H7 (cell line): ENCODE measurements at places on chromosomes 3 and 15.

- DNase-seq = no peak
These were observed 9.9 kb upstream of the ARHGEF3 start for GRCh38 chr3:56811546-56812202.

DNA sequence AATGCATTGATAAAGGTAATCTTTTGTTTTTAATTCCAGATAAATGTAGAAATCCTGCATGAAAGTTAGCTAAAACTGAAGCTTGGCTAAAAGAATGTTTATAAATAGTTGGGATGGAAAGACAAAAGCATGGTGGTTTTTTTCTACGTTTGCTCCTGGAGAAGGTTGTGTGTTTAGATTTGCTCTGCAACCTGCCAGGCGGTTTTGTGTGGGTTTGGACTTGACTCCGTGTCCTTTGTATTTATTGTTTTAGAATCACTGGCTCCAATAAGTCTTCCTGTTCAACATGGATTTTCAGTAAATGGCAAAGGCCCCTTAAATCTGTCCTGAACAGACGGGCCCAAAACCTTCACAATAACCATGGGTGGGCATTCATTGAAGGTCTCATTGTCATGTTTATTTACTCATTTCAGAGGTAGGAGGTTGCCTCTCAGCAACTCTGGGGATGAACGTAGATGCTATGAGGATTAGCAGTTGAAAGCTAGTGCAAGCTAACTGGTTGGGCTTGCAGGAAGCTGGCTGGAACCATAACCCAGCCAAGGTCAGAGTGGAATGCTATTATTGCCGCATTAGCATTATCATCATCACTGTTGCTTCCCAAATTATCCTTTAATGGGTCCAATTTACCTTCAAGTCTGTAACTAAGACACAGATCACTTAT lies 60.6 kb upstream of the ADAMTS9 start:
- peak; percentile 60 for DNase-seq

- DNase-seq = no peak
These were observed 74.7 kb upstream of the ROBO2 start for GRCh38 chr3:76965122-76965725.

DNA sequence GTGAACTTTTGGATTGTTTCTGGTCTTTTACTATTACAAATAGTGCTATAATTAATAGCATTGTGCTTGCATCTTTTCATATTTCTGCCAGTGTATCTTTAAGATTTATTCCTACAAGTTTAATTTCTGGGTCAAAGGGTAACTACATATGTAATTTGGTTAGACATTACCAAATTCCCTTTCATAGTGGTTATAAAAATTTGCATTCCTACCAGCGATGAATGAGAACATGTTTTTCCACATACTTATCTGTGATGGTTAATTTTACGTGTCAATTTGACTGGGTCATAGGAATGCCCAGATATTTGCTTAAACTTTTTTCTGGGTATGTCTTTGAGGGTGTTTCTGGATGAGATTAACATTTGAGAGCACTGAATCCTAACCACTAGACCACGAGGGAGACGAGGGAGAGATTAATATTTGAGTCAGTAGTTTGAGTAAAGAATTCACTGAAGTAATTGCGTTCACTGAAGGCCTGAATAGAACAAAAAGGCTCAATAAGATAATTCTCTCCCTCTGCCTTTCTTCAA lies 132.3 kb upstream of the NEO1 start:
- no peak for DNase-seq

DNA sequence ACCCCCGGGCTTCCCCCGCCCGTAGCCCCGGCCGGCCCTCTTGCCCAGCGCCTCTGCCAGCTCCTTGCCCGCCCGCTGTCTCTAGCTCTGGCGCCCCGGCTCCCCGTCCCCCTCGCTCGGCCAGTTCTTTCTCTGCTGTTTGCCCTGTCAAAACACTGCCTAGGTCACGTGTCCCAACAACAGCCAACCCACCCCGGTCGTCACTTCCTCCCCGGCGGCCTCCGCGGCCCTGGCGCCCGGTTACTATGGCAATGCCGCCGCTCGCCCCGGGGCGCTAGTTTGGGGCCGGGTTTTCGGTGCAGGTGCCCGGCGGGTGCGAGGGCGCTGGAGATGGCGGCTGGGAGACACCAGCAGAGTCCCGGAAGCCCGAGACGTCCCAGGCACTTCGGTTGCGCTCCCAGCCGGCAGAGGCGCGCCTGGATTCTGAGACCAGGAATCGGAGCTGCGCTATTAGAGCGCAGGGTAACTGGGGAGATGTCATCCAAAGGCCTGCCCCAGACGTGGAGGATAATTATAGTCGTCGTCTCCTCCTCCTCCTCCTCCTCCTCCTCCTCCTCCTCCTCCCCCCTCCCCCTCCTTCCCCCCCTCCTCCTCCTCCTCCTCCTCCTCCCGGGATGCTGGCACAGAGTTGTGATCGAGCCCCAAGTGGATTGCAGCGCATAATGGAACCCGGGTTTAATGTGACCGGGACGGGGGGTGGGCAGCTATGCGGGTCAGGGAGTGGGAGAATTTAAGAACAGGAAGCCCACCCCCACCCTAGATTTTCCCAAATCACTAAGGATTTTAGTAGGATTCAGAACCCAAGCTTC lies at the start of gene ATOSA:
Gene ATOSA, minus strand, starts transcription at position 157 of the 809 bp plus-strand sequence. CDS start 1,367 bp downstream, outside the sequence.
- DNase-seq = peak; percentile 94

DNA sequence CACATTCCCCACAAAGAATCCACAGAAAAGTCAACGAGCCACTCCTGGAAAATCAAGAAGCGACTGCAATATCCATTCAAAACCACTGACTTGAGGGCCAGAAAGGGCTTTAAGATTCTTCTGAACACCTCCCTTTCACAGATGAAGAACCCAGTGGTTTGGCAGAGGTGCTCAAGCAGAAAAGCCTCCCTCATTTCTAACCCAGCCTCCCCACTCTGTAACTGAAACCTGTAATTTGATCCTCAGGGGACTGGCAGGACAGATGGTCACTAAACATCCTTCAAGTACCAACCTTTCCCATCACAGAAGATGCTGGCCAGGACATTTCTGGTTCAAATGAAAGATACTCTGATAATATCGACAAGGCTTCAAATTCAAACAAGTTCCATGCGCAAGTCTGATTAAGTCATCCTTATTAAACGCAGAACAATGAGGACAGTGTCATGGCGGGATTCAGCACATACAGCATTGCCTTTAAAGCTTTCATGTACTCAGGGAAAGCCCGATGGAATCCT lies 5.5 kb downstream of the SEMA5B start:
- peak; percentile 51 for DNase-seq

DNA sequence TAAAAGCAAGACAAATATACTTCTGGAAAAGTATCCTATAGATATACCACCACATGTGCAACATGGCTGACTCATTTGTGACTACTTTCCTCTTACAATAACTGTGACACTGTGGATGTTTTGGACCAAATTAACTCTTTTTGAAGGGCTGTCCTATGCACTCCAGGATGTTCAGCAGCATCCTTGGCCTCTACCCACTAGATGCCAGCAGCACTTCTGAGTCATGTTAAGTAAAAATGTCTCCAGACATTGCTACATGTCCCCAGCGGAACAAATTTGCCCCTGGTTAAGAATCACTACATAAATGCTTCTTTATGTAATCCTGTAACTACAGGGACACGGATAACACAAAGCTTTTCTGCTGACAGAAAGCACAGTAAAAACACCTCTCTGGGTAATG lies 32.0 kb downstream of the RUVBL1 start:
- no peak for DNase-seq

GRCh38 chr3:189890496-189890895 lies 230.2 kb downstream of the P3H2 start:
- no peak for DNase-seq

DNA sequence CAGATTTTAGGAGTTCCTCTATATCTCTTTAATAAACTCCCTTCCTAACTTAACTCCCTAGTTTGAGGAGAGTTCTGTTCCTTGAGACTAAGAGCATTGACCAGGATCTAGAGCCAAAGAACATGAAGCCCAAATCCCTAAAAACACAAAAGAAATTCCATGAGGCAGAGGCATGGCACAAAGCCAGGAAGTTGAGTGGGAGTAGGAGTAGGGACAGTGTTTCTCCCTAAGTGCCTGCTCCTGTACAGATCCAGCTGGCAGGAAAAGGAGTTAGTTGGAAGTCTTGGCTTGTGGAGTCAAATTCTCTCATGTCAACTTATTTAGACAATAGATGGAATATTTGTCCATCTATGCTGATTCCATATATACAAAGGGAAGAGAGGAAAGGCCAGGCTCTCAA lies 11.4 kb downstream of the ACTC1 start:
- DNase-seq = no peak

DNA sequence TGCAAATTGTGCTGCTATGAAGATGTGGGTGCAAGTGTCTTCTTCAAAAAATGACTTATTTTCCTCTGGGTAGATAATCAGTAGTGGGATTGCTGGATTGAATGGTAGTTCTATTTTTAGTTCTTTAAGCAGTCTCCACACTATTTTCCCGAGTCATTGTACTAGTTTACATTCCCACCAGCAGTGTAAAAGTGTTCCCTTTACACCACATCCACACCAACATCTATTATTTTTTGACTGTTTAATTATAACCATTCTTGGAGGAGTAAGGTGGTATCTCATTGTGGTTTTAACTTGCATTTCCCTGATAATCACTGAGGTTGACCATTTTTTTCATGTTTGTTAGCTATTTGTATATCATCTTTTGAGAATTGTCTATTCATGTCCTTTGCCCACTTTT lies 19.7 kb upstream of the PSMD6 start:
- DNase-seq = no peak

DNA sequence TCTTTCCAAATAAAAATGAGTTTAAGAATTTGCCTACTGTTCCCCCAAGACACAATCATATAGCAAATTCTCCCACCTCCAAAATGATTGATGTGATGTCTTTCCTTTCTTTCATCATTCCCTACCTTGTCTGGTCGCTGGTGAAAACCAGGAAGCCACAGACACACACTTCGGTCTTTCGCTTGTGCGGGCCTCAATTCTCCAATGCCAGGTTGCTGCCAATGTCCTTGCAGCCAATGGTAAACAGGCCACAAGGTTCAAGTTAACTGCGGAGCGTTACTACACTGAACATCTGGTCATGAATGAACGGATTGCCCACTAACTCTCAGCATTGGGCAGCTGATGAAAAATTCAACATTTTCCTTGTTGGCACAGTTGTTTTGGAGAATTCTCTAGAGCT lies 192.2 kb downstream of the FOXP1 start:
- no peak for DNase-seq

GRCh38 chr15:84833447-84834228 lies 16.5 kb downstream of the ALPK3 start:
- no peak for DNase-seq

GRCh38 chr3:195794708-195795107 lies 17.0 kb downstream of the MUC4 start:
- peak; percentile 38 for DNase-seq

DNA sequence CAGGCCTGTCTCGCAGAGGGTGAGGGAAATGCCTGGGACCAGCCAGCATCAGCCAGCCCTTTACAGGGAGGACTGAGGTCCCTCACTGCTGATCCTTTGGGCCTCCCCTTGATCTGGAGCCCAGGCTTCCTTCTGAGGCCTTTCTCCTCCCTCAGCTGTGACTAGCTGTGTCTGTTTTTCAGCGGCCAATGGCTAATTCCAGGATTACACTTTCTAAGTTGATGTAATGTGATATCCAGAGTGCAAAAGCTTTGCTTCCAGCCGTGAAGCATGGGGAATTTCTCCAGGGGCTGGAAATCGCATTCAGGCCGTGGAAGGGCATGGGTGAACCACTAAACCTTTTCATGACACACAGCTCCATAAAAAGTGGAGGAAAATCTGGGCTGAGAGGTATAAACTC lies 157.6 kb downstream of the SHQ1 start:
- peak; percentile 44 for DNase-seq

DNA sequence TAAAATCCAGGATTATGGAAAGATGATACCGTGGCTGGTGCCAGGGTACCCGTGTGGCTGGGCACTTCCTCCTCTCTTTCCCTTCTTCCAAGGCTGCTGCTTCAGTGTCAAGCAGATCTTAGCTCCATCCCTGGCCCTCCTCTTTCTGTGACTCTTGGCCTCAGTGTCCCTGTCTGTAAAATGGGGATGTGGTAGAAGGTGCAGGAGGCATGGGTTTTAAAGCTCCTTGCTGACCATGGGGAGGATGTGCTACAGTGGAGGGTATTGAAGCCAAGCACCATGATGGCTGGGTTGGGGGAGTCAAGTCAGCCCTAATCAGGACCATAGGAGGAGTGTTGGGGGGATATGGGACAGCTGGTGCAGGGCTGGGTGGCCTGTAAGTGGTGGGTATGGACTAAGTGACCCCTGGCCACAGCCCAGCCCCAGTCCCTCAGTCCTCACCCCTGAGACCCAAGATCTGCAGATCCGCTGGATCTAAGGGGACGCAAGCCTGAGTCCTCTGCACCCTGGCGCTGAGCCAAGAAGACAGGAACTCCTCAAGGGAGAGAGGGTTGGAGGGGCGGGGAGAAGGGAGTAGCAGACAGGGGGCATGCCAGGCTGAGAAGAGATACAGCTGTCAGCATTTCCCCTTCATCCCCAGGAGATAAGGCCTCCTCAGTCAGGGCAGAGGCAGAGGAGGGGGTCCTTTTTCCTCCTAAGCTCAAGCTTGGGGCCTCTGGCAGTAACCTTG lies 12.0 kb downstream of the PTH1R start:
- DNase-seq = no peak

GRCh38 chr15:67920524-67921240 lies 80.8 kb upstream of the RNU6-1 start:
- DNase-seq = no peak

DNA sequence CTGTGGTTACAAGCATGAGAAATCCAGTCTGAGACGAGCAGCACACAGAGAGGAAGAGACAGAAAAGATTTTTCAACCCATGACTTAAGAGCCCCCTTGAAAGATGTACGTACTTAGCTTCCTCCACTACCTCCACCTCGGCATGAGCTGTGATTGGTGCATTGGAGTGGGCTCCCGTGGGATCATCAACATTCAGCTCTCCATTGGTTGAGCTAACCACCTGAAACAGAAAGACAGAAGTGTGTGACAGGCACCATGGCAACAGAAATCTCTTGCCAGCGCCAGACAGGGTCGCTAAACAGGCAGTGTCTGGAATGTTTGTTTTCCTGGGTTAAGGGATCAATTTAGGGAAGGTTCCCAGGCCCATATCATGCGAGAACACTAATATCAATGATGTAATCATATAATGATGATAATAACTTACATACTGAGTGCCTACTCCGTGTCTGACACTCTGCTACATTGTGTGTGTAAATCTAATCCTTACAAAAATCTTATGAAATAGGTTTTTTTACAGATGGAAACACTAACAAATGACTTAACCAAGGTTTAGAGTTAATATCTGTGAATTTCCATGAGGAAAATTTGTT lies 17.5 kb upstream of the PPIB start:
- no peak for DNase-seq

GRCh38 chr3:81300324-81300927 lies 461.0 kb downstream of the GBE1 start:
- DNase-seq = no peak

- no peak for DNase-seq
These were observed 1000.9 kb downstream of the AGBL1 start for GRCh38 chr15:87080547-87080946.

DNA sequence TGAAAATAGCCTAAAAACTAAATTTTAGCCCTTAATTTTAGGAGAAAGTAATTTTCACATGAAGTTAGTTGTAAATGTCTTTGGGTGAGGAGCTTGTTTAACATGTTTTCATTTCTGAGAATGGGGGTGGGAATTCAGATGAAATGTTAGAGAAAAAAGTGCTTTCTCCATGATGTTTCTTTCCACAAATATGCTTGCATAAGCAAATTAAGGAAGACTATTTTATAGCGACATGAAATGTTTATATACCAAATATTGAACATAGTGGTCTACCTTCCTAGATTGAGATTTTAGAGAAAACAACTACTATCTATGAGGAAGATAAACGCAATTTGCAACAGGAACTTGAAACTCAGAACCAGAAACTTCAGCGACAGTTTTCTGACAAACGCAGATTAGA lies 13.0 kb upstream of the RPLP1 start:
- DNase-seq = no peak

GRCh38 chr15:39801641-39802309 lies 19.1 kb upstream of the FSIP1 start:
- peak; percentile 39 for DNase-seq
